ENCODE measurements at places on chromosomes 13 and 19.

DNA sequence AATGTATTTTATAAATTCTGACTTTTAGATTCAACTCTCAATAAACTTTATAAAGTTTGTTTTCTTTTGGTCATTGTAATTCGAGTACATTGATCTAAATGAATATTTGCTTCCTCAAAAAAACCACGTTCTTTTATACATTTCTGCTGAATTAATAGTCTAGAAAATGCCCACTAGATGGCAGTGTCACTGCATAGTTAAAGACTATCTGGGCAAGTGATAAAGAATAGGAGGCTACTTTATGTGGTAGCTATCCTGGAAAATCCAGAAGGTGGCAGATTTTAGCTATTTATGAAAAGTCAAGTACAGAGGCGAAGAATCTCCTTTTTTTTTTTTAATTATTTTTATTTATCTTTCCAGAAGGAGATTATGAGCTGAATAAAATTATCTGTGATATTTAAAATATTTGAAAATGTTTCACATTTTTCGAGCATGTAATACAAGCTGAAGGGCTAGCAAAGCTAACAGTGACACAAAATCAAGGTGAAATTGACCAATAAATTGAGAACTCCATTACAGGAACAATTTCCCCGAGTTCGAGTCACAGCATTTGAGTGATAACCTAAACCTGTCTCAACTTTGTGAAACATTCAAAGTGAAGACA is 221.8 kb downstream of the OLFM4 start:
- peak; percentile 52 for DNase-seq

DNA sequence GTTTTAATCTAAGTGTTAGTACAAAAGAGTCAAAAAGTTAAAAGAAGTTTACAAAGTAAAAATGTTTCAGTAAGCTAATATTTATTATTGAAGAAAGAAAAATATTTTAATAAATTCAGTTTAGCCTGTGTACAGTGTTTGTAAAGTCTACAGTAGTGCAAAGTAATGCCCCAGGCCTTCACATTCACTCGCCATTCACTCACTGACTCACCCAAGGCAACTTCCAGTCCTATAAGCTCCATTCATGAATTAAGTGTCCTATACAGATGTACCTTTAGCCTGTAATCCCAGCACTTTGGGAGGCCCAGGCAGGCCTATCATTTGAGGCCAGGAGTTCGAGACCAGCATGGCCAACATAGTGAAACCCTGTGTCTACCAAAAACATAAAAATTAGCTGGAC is 24.1 kb upstream of the AKAP11 start:
- DNase-seq, result no peak

DNA sequence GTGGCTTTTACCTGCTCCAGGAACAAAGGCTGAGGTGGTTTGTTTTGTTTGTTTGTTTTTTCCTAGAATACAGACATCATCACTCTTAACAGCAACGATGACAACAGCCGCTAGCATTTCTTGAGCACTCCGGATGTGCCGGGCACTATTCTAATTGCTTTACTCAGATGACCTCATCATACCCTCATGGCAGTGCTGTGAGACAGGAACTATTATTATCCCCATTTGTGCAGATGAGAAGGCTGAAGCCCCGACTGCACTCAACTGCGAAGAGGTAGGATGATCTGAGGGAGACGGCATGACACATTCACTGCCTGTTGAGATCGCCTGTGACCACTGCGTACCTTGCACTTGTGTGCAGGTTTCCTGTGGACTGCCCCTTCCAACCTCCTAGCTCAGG is 66.5 kb downstream of the CCDC70 start:
- DNase-seq, result no peak

- no peak for DNase-seq
Observed at GRCh38 chr19:20513189-20513904, 52.2 kb downstream of the ZNF737 start.

DNA sequence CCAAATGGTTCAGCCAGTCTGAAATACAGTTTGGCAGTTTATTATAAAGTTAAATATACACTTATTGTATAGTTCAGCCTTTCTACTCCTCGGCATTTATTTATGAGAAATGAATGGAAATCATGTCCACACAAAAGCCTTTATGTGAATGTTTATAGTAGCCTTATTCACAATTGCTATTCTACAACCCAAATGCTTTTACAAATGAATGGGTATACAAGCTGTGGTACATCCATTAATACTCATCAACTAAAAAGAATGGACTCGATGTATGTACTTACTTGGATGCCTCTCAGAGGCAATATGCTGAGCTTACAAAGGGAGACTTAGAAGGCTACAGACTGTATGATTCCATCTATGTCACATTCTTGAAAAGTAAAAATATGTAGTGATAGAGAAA is 150.7 kb downstream of the NBEA start:
- DNase-seq, result no peak

GRCh38 chr13:108855737-108856387 is 226.5 kb downstream of the MYO16 start:
- no peak for DNase-seq

DNA sequence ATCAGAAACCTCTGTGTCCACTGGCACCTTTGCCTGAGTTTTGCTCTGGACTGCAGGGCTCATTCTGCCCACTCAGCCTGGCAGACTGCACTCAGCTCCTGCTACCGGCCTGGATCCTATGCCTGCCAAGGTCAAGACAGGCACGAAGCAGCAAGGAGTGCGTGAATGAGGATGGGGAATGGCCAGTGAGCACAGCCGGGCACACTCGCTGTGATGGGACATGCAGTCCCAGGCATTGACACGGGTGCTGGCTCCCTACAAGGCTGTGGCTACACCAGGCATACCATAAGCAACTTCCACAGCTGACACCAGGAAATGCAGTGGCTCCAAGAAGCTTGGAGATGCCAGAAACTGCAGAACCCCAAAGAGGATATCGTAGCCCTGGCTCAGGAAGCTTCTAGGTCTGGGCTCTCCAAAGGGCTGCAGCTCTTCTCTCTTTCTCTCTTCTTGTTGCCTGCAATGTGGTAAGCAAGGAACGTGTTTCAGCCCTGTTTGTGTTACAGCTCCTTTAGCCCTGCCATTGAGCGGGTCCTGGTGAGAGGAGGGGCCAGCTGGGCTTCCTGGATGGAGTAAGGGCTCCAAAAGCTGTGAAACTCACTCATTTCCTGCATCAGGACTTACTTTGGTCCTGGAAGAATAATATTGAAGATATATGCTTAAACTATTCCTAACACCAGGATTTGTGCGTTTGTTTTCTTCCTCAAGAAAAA is 832.6 kb upstream of the SLITRK5 start:
- DNase-seq, result no peak

DNA sequence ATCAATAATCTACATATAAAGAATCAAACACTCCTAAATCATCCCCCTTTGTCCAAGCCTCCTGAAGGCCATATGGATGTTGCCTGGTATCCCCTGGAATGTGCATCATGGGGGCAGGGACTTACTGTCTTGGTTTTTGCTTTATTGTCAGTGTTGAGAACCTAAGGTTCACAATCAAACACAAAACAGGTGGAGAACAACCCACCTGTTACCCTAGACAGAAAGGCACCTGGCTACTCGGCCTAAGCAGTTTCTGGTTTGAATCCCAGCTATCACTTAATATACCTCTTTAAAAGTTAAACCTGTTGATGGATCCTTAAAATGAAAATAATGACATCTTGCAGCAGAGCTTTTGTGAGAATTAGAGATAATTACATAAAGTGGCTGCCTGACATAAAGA is 68.9 kb downstream of the DCLK1 start:
- no peak for DNase-seq

- DNase-seq, result no peak
Observed at GRCh38 chr19:28148554-28148953, 1064.4 kb downstream of the UQCRFS1 start.

DNA sequence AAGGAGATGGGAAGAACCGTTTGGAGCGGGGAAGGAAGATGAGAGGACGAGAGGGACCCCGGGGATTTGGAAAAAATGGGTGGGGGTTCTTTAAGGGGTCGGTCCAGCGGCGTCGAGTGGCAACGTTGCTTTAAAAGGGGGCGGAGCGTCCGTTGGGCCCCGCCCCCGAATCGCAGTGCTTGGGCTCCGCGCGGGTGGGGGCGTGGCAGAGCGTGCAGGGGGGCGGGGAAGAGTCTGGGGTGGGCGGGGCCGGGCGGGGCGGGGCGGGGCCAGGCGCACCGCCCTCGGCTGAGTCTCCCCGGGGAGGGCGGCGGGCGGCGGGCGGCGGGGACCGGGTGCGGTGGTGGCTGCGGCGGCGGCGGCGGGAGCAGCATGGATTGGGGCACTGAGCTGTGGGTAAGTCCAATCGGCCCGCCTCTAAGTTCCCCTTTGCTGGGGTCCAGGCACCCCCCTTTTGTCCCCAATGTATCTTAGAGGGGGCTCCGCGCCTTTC is at the start of gene TRIP10:
Gene TRIP10 (plus strand): TSS at position 291 of the 493 bp plus-strand sequence. CDS start 82 bp downstream, at position 373.
- no peak for DNase-seq

GRCh38 chr13:112969692-112970338 is 801 bp downstream of the MCF2L start:
- DNase-seq, result peak; percentile 39

DNA sequence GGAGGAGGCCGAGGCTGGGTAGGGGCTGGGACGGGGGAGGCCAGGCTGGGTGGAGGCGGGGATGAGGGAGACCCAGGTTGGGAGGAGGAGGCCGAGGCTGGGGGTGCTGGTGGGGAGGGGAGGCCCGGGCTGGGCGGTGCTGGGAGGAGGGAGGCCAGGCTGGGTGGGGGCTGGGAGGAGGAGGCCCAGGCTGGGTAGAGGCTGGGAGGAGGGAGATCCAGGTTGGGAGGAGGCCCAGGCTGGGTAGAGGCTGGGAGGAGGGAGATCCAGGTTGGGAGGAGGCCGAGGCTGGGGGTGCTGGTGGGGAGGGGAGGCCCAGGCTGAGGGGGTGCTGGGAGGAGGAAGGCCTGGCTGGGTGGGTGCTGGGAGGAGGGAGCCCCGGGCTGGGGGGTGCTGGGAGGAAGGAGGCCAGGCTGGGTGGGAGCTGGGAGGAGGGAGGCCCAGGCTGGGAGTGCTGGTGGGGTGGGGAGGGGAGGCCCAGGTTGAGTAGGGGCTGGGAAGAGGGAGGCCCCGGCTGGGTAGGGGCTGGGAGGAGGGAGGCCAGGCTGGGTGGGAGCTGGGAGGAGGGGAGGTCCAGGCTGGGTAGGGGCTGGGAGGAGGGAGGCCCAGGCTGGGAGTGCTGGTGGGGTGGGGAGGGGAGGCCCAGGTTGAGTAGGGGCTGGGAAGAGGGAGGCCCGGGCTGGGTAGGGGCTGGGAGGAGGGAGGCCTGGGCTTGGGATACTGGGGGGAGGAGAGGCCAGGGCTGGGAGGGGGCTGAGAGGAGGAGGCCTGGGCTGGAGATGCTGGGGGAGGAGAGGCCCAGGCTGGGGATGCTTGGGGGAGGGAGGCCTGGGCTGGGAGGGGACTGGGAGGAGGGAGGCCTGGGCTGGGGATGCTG is 10.7 kb downstream of the TPGS1 start:
- DNase-seq, result no peak

DNA sequence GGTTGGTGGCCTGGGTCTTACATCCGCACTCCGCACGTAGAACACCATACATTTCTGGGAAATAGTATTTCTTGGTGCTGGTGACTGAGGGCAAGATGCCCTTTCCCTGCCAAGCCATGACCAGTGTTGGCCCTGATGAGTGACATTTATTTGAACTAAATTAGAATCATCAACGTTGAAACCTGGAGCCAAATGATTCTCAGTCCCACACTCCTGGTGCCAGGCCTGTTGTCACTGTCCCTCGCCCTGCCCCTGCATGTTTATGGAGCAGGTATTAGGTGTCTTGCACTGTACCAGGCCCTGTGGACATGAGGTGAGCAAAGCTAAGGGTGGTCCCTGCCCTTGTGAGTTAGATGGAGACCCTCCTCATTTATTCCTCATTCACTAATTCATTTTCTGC is 5.8 kb downstream of the CHST8 start:
- no peak for DNase-seq

DNA sequence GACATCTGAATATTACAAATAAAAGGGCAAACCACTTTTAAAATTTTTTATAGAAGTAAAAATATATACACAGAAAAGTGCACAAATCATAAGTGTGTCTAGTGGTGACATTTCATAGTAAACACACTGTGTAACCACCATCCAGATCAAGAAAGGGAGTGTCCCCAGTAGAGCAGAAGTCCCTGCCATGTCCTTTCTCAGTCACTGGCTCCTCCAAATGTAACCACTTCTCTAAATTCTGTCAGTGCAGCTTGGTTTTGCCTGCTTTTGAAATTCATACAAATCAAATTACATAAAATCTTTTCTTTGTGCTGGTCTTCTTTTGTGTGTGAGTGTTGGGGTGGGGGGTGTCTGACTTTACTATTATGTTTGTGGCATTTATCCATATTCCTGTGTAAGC is 116.5 kb downstream of the RBM26 start:
- no peak for DNase-seq

- DNase-seq, result no peak
Observed at GRCh38 chr13:27393101-27393500, 31.3 kb upstream of the GTF3A start.

DNA sequence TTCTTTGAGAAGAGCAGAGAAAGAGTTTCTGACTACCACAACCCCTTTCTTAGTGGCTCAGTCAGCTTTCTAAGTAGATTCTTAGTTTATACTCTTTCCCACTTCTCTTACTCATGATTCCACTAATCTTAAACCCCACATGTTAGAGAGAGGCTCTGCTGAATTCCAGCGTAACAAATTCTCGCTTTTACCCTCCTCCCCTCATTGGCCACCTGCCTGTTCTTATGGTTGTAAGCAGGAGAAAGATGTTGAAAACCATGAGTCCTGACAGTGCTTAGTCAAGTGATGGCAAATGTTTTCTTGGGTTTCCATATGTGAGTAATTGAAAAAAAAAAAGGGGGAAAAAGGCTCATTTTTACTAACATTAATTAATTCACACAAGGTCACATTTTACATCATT is 125.9 kb downstream of the ZDHHC20 start:
- no peak for DNase-seq

DNA sequence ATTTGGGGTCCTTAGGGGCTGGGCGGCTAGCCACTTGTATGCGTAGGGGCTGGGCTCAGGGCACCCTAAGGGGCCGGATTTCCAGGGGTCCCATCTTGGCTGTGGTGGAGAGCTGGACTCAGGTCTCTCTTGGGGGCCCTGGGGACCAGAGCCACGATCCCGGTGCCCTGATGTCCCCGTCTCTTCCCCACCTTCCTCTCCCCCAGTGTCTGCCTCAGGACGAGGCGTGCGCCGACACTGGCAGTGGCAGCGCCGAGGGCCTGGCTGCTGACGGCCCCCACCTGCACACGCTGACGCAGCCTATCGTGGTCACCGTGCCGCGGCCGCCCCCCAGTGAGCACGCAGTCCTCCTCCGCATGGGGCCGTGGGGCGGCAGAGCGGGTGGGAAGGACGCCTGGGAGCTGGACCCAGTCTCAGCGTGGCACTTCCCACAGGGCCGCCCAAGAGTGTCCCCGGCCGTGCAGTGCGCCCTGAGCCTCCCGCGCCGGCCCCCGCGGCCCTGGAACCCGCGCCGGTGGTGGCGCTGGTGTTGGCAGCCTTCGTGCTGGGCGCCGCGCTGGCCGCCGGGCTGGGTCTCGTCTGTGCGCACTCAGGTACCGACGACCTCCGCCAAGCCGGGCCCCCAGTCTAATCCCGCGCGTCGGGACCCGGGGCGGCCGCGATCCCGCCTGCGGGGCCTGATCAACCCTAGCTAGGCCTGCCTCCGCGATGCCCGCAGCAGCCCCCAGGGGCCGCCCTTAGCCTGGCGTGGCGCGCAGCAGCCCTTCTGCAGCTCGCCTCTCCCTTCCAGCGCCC is 2.7 kb upstream of the SNAPC2 start:
- DNase-seq, result peak; percentile 24

All from NCI-H1105 (cell line).